ENCODE measurements at places on chromosomes 2 and 18.

- DNase-seq = no peak
These were observed 201.8 kb upstream of the ATP5MC3 start for GRCh38 chr2:175383286-175383685.

DNA sequence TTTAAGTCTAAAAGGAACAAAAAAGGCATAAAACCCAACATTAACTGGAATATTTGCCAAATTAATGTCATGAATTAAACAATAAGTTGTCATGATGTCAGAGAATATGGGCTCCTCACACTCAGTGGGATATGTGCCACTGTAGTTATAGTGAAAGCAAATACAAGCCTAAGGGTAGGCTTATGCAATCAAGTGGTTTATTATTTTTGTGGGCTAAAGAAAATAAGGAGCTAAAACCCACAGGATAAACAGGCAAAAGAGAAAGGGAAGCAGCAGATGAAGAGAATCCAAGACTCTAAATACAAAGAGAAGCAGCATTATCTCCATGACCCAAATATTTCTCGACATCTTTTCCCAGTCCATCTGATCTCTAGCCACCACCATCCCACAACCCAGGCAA is 17.5 kb downstream of the YWHAQ start:
- peak; percentile 53 for DNase-seq

DNA sequence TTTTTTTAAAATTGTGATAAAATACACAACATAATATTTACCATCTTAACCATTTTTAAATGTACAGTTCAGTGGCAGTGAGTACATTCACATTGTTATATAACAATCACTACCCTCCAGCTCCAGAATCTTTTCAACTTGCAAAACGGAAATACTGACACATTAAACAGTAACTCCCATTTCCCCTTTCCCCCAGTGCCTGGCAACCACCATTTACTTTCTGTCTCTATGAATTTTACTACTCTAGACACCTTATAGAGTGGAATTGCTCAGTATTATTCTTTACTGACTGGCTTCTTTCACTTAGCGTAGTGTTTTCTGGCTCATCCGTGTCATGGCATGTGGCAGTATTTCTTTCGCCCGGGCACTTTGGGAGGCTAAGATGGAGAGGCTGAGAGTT is 32.6 kb downstream of the FASTKD2 start:
- no peak for DNase-seq

DNA sequence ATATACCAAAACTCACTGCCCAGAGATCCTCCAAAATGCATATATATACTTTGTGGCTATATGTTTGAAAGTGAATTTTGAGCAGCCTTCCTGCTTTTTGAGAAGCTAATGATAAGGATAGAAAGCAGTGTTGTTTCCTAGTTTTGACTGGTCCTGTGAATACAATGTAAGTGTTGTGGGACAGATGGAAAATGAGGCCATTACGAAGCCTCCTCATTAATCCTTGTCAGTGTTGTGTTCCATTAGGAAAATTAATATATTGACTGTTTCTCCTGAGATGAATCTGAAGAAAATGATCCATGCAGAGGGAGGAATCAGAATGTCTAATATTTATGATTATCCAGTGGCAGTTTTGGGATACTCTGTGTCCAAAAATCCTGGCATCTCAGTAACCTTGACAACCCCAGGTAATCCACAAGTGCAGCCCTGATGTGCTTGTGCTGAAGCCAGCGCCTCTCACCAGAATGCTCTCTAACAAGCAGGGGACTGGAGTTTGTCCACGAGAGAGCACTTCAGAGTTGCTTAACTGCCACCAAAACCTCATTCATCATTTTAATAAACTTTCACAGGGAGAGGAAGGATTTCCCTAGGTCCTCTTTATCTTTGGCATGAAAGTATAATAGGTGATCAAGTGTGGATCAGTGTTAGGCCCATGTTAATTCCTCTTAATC is 418.6 kb downstream of the CMPK2 start:
- DNase-seq = no peak

DNA sequence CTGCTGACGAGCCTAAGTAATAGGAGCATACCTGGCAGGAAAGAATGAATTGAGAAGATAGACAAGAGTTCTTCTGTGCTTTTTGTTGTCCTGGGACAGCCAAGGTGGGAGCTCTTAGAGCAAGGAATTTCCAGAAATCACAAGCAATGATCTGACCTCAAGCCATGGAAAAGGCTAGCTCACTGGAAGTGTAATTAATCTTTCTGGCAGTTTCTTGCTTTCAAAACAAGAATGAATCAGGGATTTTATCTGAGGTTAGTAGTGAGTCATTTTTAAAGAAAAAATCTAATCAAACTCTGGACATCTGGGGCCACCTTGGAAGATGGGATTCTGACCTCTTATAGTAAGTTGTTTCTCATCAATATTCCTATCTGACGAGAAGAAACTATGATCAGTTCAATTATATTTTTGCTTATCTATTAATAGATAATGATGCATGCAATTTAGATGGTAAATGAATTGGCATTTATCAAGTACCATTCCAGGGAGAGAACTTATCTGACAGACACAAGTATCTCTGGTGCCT is 98.0 kb downstream of the ADCYAP1 start:
- DNase-seq = no peak

DNA sequence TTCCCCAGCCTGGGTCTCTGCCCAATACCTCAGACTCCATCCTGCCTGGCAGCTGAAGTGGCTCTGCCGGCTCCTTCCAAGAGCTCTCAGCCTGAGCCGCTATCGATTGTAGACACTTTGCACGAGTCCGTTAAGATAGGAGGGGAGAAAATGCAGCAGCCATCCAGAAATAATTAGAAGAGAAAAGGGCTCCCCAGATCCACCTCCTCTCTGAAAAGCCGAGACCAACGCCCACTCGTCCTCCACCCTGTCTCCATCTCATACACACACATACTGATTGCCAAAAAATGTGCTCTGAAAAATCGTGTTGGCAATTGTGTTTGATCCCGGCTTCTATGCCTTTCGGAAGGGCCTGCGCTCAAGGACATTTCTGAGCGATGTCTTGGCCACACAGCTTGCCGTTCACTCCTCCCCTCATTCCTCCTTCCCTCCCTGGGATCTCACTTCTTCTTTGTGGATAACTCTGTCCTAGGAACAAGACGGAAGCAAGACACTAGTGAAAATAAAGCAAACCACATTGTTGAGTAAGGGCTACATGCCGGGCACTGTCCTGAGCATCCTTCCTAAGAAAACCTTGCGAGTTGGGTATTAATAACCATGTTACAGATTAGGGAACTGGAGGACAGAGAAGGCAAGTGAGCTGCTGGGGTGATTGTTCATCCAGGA is 372.8 kb upstream of the MYT1L start:
- no peak for DNase-seq

DNA sequence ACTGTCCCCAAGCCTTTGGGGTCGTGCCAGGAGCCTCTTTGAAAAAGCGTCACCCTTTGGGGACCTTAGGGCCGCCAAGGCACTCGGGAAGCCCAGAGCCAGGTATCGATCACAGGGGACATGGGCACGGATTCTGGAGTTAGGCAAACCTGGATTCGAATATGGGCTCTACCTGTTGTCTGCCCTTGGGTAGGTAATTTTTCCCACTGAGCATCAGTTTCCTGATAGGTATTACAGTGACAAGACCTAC is 9.3 kb downstream of the TMEM198 start:
- no peak for DNase-seq

GRCh38 chr2:71545572-71546274 is 92.4 kb downstream of the DYSF start:
- DNase-seq = peak; percentile 38

DNA sequence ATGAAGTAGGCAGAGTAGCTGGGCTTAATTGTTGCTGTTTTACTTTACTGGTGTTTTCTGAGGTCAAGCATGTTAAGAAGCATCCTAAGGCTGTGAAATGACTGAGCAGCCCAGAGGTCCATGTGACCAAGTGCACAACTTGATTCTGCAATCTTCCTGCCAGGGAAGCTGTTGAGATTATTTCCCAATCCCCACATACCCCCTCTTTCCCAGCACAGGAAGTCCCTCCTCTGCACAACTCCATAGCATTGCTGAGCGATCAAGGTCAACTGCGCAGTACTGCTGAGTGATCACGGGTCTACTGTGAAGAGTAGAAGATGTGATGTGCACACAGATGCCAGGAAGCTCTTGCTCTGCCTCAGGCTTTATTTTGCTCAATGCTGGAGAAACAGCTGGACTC is 105.8 kb downstream of the GALNT14 start:
- DNase-seq = no peak

GRCh38 chr2:158060835-158061435 is 40.7 kb upstream of the UPP2 start:
- peak; percentile 82 for DNase-seq

DNA sequence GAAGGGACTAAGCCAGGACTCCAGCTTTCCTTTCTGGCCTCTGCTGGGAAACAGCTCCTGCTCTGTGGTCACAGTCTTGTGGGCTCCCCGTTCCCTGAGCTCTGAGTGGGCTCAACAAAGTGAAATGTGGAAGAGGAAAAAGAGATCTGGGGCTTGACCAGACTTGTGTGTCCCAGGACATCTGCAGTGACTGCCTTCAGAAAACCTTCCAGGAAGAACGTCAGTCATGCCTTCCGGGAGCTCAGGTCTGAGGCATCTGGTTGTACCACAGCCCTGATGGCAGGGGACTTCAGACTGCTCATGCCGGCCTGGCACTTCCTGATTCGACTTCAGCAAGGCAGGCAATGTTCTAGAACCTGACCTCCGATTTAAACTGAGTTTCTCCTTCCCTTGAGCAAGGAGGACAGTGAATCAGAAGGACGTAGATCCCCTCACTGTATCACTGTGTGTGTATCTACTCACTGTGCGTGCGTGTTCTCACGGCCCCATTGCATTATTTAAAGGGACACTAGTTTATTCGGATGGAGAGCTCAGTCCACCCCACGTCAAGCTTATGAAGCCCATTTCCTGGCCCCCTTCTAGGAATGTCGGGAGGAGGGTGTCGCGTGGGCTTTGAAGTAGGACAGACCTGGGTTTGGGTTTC is 548 bp upstream of the FBLN7 start:
- DNase-seq = peak; percentile 17

DNA sequence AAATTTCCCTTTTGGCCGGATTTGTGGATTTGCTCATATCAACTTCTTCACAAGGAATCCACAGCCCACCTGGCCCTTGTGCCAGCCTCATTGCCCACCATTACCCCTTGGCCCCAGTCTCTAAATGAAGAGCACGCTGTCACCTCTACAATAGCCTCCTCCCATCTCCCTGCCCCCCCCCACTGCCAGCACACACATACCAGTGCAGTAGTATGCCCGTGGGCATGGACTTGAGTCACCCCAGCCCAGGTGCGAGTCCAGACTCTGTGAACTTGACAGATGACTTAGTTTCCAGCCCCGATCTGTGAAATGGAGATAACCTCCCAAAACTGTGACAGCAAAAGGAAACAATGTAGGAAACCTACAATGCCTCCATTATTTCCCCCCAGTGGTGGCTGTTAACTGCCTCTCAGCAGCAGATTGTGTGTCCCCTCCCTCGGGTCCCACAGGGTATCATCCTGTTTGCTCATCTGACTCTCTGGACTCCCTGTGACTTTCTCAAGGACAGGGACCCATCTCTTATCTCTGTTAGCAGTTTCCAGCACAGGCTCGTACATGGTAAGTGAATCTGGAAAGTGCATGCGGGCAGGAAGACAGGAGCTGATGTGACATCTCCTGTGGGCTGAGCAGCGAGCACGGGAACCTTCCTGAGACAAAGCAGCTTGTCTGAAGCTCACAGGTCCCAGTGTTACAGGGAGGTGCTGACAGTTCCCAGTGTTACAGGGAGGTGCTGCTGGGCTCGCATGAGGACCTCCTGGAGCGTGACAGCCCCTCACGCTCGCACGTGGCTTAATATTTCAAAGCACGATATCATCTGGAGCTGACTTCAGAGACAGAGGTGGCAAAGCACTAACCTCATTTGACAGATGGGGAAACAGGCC is 4.2 kb upstream of the TMEM185B start:
- DNase-seq = no peak

DNA sequence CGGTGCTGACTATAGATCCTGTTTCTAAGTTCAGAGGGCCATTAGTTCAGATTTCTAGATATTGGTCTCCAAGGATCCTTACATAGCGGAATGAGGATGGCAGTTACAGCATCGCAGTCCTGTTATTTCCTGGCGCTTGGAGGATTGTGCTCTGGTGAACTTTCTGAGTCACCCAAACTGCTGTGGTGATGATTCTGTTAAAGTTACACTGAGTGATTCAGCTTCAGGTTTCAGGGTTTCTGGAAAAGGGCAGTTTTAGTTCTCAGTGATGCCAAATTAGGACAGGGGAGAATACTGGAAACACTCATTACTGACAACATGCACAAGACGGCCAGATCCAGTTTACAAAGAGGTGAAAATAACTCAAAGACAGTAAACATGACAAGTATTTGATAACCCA is 52.1 kb upstream of the ANKRD62 start:
- DNase-seq = peak; percentile 83

DNA sequence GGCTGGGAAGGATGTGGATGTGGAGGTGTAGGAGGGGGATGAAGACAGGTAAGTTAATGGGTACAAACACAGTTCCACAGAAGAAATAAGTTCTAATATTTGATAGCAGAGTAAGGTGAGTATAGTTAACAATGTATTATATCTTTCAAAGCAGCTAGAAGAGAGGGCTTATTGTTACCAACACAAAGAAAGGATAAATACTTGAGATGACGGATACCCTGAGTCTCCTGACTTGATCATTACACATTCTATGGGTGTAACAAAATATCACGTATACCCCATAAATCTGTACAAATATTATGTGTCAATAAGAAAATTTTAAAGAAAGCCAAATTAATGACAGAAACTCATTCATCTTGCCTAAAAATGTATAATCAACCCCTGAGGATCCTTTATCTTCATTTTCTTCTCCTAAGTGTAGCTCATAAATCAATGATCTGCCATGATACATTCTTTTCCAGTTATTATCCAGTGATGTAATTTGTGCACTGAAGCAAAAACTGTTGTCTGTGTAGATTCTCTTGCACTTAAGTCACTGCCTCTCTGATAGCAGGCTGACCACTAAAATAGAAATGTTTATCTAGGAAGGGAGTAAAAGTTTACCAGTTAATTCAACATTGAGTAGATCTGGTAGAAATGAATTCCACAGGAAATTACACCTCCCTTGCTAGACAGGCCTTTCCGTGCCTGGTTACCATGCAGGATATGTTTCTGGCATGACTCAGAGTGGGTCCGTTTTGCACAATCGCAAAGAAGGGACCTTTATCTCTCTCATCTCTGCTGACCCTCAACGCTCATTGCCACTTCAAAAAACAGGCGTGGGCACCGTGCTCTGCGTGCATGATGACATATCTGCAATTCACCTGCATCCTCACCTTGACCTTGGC is 249.7 kb upstream of the NCKAP5 start:
- DNase-seq = peak; percentile 55

- DNase-seq = no peak
These were observed 199.5 kb upstream of the RGPD4 start for GRCh38 chr2:107627164-107627563.

GRCh38 chr2:157367704-157368103 is 42.1 kb upstream of the ERMN start:
- no peak for DNase-seq

- DNase-seq = no peak
These were observed 63.6 kb downstream of the ACKR3 start for GRCh38 chr2:236633219-236633570.

- DNase-seq = no peak
These were observed 244.9 kb downstream of the HDAC4 start for GRCh38 chr2:239155806-239156480.

- DNase-seq = no peak
These were observed 162.0 kb downstream of the DTNA start for GRCh38 chr18:34872066-34872465.

- DNase-seq = no peak
These were observed 61.5 kb upstream of the L3MBTL4 start for GRCh38 chr18:6476190-6476589.

- DNase-seq = peak; percentile 30
These were observed 104.8 kb upstream of the TFPI start for GRCh38 chr2:187658952-187659525.

All from myocyte (in vitro differentiated cells).